ENCODE measurements at places on chromosomes 7 and 10. TPM values are rescaled to one million over a fixed set of nuclear protein-coding genes. Genes with fewer than 3 reads are reported as not detected.

The GIGYF1 gene
- total RNA-seq = 21.3 TPM

The DGKI gene
- total RNA-seq = 6.3 TPM

The SLC25A13 gene
- total RNA-seq = 56.0 TPM

The PAX4 gene
- not detected for total RNA-seq

The ELN gene
- total RNA-seq = 0.75 TPM

The BNIP3 gene
- 141 TPM for total RNA-seq

The SLC26A3 gene
- total RNA-seq = not detected

The FBXL15 gene
- total RNA-seq = 8.6 TPM

The KIN gene
- total RNA-seq = 18.0 TPM

The BICC1 gene
- 37.5 TPM for total RNA-seq

The FAM25G gene
- not detected for total RNA-seq

The KEL gene
- 0.96 TPM for total RNA-seq

The ANKRD61 gene
- 0.18 TPM for total RNA-seq

The SHH gene
- total RNA-seq = 0.16 TPM

The SAP25 gene
- total RNA-seq = 1.4 TPM

The CTTNBP2 gene
- total RNA-seq = 4.9 TPM
